ENCODE measurements at places on chromosomes 1 and 21. TPM values are rescaled to one million over a fixed set of nuclear protein-coding genes. Genes with fewer than 3 reads are reported as not detected.

CFAP141 gene
- not detected for total RNA-seq

PYGO2 gene
- total RNA-seq: 36.2 TPM

DUSP12 gene
- total RNA-seq: 15.1 TPM

HSD3B1 gene
- not detected for total RNA-seq

PAFAH2 gene
- total RNA-seq: 24.6 TPM

KCNE2 gene
- 38.8 TPM for total RNA-seq

SIM2 gene
- 25.1 TPM for total RNA-seq

GOLPH3L gene
- total RNA-seq: 16.8 TPM

MIB2 gene
- 42.7 TPM for total RNA-seq

RGS4 gene
- not detected for total RNA-seq

AMY2B gene
- total RNA-seq: 65.4 TPM

Measured in stomach (tissue), 19 donors.